Stomach (tissue), 19 donors: ENCODE measurements at places on chromosomes 4 and X. TPM values are rescaled to one million over a fixed set of nuclear protein-coding genes. Genes with fewer than 3 reads are reported as not detected.

DNA sequence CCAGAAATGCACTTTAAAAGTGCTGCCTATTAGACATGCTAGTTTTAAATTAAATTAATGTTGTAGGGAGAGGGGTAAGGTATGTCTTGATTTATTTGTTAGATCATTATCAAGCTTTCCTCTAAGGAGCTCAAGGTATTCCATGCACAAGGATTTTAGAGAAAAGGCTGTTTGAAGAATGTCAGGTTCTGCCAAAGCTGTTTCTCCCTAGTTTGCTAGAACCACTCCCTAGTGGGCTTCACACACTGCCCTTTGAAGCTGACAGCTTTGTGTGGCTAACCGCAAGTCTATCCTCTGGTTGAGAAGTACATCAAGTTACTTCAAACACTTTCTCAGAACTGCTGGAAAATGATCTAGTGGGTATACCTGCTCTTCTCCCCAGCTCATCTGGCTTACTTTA, 32.3 kb downstream of the RASL11B start:
- no peak for DNase-seq

DNA sequence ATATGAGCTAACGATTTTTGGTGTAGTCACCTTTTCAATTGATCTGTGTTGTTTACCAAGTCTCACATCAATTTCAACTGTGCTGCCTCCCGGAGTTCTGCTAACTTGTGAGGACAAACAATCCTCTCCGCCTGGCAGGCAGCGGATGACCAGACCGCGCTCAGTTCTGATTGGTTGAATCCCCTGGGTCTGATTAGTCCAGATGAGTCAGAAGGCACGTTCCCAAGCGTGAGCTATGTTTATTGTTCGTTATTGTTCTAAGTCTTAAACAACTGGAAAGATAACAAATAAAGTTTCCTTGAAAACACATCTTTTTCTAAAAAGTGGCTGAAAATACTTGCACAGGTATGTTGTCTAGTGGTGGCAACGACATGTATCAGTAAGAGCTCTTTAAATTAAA, 37.9 kb upstream of the TRPC3 start:
- DNase-seq, result no peak

KCNE5 gene
- not detected for total RNA-seq

- peak; percentile 22 for DNase-seq
These were observed 28.0 kb upstream of the GLRA2 start for GRCh38 chrX:14501327-14501726.

FREM3 gene
- not detected for total RNA-seq

BST1 gene
- 3.3 TPM for total RNA-seq

DMRTC1B gene
- total RNA-seq, result not detected

ATP8A1 gene
- total RNA-seq, result 104 TPM

DNA sequence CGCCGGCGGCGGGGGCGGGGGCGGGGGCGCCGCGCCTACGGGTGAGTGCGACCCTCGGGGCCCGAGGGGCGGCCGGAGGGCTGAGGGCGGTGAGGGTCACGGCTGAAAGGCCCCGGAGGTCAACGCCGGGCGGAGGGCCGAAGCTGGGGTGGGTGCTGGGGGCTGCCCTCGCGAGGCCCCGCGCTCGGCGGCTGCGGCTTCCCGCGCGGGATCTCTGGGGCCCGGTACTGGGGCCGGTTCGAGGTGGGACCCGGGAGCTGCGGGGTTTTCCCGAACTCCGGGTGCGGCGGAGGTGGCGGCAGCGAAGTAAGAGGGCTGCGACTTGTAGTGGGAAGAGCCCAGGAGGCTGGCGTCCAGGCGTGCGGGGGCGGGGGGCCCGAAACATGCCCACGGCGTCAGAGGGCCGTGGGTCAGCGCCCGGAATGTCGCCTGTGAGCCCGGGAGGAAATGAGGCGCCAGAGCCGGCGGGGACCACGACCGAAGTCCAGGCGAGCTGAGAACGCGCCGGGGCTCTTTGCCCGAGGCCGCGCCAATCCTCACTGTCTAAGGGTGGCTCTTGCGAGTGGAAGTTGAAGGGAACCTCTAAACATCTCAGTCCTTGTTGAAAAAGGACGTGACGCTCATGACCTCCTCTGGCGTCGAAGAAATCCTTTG, 407 bp downstream of the IL13RA1 start:
- DNase-seq, result peak; percentile 66

GRCh38 chr4:139278912-139279759, 889 bp downstream of the MGARP start:
- no peak for DNase-seq

GRCh38 chr4:153934688-153935017, 145.8 kb upstream of the SFRP2 start:
- no peak for DNase-seq

DNA sequence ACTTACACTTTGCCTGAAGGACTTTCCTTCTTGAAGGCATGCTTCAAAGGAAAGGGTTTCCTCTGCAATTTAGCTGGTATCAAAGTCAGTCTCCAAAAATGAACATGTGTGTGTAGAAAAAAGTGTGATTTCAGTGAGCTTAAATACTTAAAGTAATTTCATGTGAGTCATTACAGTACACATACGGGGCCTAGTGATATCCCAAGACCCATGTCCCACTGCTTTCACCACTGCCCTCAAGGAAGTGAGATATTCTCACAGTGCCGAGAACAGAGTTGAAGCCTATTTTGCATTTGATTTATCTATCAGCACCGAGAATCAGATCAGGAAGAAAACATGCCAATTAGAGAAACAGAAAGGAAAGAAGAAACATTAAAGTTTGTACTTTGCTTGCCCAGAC, 61.0 kb downstream of the CHST7 start:
- no peak for DNase-seq

HS3ST1 gene
- total RNA-seq, result 4.2 TPM

F8 gene
- total RNA-seq, result 3.5 TPM

XAGE1A gene
- total RNA-seq, result not detected

CT83 gene
- total RNA-seq, result not detected

DNA sequence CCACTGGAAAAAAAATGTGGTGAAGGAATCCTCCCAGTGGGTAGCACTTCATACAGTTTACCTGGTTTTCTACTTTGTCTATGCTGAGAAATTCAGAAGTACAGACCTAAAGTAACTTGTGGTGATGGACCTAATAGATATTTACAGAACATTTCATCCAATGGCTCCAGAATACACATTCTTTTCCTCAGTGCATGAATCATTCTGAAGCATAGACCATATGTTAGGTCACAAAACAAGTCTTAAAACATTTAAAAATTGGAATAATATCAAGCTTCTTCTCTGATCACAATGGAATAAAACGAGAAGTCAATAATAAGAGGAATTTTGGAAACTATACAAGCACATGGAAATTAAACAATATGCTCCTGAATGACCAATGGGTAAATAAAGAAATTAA, 450.1 kb upstream of the INTU start:
- DNase-seq, result no peak

SMIM10L2A gene
- total RNA-seq, result not detected

DNA sequence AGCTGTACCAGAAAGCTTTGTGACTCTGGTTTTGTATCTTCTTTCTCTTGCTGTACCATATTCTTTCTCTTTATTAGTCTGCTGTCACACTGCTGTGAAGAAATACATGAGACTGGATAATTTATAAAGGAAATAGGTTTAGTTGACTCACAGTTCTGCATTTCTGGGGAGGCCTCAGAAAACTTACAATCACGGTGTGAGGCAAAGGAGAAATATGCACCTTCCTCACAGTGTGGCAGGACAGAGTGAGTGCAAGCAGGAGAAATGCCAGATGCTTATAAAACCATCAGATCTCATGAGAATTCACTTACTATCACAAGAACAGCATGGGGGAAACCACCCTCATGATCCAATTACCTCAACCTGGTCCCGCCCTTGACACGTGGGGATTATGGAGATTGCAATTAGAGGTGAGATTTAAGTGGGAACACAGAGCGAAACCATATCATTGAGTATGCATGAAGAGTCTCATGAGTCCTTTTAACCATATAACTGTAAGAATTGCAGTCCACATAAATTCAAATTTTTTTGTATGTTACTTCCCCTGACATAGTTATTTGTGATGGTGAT, 67.4 kb upstream of the INPP4B start:
- DNase-seq, result no peak

DNA sequence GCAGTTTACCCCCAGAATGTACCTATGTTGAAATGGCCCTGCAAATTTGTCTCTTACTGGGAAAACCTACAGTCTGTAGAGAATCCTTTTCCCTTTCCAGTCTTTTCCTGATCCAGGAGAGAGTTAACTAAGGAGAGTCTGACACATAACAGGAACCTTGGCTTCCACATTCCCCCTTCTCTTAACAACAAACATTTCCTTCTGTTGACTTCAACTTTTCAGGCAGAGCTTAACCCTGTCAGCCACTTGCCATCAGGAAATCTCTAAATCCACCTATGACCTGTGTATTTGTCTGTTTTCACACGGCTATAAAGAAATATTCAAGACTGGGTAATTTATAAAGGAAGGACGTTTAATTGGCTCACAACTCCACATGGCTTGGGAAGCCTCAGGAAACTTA, 45.6 kb upstream of the GPR78 start:
- DNase-seq, result no peak

GRCh38 chr4:76581077-76581962, 146.3 kb downstream of the SHROOM3 start:
- DNase-seq, result no peak

MID1 gene
- total RNA-seq, result 18.7 TPM

GRCh38 chr4:111031596-111031995, 408.7 kb upstream of the PITX2 start:
- DNase-seq, result no peak

DNA sequence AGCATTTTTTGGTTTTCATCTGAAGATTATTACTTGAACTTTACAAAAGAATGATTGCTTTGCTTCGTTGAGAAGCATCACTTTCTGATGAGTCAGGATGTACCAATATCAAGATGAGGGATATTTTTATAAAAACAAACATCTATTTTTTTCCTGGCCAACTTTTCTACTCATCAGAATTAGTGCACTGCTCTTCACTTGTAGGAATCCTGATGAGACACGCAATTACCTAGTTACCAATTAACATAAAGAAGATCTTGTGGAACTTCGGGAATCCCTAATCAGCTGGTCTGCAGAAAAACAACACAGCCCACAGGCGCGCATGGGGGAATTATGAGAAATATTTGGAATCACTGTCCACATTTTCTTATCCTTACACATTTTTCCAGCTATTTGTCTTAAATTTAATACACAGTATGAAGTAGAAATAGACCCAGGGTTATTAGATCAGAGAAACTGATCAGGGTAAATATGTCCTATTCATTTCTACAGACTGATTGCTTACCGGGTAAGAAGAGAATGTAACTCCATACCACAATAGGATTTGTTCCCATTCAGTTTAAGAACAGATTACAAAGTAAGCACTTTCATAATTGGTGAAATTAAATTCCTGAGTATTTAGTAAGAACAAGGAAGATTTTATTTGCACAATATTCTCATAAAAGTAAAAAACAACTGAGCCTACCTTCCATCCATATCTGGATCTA, 50.9 kb downstream of the MFAP3L start:
- DNase-seq, result no peak

- no peak for DNase-seq
These were observed 109.3 kb upstream of the BMP2K start for GRCh38 chr4:78666830-78667258.

RBM3 gene
- total RNA-seq, result 195 TPM

DNA sequence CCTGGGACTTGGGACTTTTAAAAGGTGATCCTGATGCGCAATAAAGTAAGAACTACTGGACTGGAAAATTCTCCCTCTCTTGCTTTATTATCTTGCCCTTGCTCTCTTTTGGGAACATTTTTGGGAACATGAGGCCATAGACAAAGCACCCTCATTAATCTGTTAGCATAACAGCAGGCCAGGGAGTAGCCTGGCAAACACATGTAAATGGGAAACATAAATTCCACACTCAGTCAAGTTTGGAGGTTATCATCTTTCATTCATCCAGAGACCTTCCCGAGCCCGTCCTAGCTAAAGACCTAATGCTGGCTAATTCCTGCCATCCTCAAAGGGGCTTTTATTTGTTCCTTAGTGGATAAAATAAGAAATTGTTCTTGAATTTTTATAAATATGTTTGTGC, 162.8 kb upstream of the ARX start:
- DNase-seq, result no peak

DNA sequence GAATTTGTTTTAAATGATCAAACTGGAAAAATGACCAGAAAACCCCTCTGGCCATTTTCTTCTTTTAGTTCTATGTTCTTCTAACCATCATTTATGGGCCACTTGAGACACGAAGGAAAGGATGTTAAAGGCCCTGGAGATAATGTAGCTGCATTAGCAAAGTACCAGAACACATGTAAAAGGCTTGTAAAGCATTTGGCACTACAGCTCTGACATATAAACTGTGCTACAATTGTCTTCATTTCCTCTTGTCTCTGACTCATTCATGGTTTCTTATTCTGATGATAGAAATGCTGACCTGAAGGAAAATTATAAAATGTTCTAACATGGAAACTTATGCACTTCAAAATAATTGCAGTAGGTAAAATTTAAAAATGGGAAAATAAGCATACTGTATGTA, 388.7 kb downstream of the FAT4 start:
- no peak for DNase-seq

- DNase-seq, result no peak
These were observed 77.9 kb upstream of the AMELX start for GRCh38 chrX:11215191-11215921.

VCX gene
- total RNA-seq, result not detected

DNA sequence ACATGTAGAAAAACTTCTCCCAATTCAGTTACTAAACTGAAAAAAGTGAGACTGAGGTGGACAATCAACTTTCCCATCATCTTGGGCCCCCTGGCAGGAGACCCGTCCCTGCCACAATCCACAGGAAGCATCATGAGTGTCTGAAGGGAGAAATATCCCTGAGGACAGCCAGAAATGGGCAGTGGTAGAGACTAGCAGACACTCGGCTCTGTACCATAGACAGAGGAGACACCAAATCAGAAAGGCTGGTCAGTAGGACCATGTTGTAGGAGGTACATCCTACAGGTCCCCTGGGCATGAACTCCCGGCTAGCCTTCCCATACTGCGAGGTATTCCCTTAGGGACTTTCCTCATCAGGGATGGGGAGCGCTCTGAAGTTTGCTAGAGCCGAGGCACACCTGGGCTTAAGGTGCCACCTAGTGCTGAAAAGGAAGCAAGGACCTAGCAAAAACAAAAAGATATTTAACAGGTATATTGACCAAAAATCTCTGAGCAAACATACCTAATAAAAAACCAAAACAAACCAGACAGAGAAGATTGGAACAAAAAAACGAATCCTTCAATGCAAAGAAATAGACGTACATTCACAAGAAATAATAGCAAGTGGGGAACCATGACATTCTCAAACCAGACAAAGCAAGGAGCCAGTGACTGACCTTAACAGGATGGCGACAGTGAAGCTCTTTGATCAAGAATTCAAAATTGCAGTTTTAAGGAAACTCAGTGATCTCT, 55.6 kb downstream of the HAUS3 start:
- DNase-seq, result peak; percentile 57

GRCh38 chr4:83272900-83273299, 11.7 kb downstream of the COQ2 start:
- DNase-seq, result no peak

FAT4 gene
- total RNA-seq, result 7.6 TPM

GRCh38 chrX:682892-683291, 52.3 kb downstream of the SHOX start:
- no peak for DNase-seq

MXRA5 gene
- total RNA-seq, result 23.7 TPM

- no peak for DNase-seq
These were observed 449.8 kb downstream of the INPP4B start for GRCh38 chr4:142396279-142396678.

SPATA18 gene
- total RNA-seq, result 1.8 TPM
